ENCODE measurements at places on chromosomes 5 and 9. TPM values are rescaled to one million over a fixed set of nuclear protein-coding genes. Genes with fewer than 3 reads are reported as not detected.

DNA sequence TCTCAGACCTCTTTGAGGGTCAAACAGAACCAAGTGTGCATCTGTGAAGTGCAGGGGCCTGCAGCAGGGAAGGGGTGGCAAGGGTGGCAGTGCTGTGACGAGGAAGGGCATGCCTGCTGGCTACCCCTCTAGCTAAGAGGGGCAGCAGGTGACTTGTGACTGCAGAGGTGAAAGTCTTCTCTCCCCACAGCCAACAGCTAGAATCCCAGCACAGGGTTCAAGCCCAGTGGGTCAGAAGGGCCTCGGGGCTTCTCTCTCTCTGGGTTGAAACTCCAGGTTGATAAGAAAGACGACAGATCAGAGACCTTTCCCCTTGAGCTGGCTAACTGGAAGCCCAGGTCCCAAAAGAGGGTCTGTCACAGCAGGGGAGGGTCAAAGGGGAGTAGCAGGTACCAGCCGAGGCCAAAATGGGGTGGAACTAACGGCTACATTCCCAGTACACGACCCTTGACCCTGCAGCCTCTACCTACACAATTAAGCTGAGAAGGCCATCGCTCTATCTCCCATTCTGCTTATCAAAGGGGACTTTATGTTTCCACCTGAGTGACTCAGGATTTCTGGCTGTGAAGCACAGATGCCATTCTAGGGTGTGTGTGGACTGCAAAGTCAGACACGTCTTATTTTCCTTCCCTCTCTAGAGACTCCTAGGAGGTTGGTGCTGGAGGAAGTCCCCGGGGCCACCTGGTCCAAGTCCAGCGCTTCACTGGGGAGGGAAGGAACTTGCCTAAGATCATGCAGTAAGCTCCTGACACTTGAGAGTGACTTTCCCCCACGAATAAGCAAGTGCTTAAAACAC, 14.6 kb downstream of the ANKS6 start:
- H3K4me3 ChIP-seq = no peak overlapping the region
- no peak for DNase-seq
- H3K4me1 ChIP-seq = no peaks in the 10 kb centered on the region
- no peaks in the 10 kb centered on the region for H3K27me3 ChIP-seq
- peaks cover 9% of the 10 kb centered on the region for H3K36me3 ChIP-seq
- no peak overlapping the region for H3K27ac ChIP-seq

DNA sequence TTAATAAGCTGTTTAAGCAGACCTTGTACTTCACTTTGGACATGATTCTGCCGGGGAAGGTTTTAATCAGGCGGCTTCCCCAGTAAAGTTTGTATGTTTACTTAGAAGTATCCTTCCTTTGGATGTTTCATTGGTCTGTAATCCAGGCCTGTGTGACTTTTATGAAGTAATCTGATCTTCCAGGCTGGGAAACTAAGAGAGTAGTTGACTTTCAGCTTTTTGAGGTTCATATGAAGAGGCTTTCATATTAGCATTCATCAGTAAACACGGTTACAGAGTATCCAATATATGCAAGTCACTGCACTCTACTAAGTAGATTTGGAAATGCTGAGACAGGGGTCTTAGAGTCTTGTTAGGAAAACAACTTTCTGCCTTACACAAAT, 1.1 kb downstream of the DNAJC21 start:
- H3K4me3 ChIP-seq = peak overlapping the region; percentile 86
- peak overlapping the region; percentile 97 for H3K27ac ChIP-seq
- peaks cover 14% of the 10 kb centered on the region for H3K4me1 ChIP-seq
- H3K36me3 ChIP-seq = no peaks in the 10 kb centered on the region
- no peak for DNase-seq
- no peaks in the 10 kb centered on the region for H3K27me3 ChIP-seq

GRCh38 chr9:93218161-93218560, 34.2 kb downstream of the WNK2 start:
- peaks cover 55% of the 10 kb centered on the region for H3K4me1 ChIP-seq
- no peaks in the 10 kb centered on the region for H3K36me3 ChIP-seq
- H3K27me3 ChIP-seq = peaks cover 3% of the 10 kb centered on the region
- no peak overlapping the region for H3K4me3 ChIP-seq

- no peaks in the 10 kb centered on the region for H3K36me3 ChIP-seq
- no peaks in the 10 kb centered on the region for H3K4me1 ChIP-seq
- no peak overlapping the region for H3K4me3 ChIP-seq
- no peak overlapping the region for H3K27ac ChIP-seq
- DNase-seq = no peak
Measured at GRCh38 chr9:87140605-87141109, 193.4 kb upstream of the GAS1 start.

DNA sequence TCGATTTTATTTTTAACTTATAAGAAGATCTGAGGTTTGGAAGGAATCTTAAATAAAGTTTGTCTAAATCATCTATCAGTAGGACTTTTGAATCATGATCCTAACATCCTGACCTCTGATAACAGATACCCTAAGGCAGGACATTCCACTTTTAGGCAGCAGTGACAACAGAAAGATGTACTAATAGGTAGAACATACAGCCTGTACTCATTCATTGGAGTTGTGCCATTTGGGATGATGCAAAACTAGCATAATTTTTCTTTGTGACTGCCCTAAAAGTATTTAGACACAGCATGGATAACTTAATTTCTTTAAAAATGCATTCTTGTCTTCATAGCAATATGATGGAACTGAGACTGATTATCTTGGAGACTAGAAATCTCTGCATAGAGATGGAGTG, 39.7 kb downstream of the CDC42SE2 start:
- H3K27ac ChIP-seq = no peak overlapping the region
- no peak overlapping the region for H3K4me3 ChIP-seq
- H3K4me1 ChIP-seq = no peaks in the 10 kb centered on the region
- H3K27me3 ChIP-seq = no peaks in the 10 kb centered on the region
- DNase-seq = no peak

DNA sequence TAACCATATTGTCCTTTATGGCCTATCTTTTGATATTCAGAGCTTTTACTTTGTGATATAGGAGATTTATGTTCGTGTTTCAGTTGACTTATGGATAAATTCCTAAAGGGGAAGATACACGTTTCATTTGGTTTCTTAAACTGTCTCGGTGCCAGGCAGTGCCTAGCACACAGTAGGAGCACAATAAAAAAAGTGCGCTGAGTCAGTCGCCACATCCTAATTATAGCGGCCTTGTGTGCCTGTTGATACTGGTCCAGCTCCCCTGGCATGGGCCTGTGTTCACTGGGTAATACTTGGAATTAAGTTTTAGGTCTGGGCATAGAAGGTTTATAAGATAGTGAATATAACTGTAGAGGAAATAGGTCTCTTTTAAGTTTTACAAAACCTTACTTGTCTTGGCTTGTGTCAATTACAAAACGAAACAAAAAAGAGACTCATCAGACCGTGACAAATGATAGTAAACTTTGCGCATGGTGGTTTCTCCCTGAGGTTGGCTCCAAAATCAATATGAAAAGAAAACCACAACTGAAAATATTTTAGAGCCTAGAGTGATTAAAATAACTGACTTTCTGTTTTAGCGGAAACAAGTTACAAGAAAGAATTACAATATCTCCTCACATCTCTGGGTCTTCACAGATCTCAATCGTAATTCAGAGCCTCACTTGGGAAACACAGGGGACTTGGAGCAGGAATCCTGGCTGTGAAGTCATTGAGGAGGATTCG, 84.8 kb downstream of the MVB12B start:
- no peaks in the 10 kb centered on the region for H3K36me3 ChIP-seq
- peak overlapping the region; percentile 56 for H3K27ac ChIP-seq
- H3K4me1 ChIP-seq = peaks cover 26% of the 10 kb centered on the region

DNA sequence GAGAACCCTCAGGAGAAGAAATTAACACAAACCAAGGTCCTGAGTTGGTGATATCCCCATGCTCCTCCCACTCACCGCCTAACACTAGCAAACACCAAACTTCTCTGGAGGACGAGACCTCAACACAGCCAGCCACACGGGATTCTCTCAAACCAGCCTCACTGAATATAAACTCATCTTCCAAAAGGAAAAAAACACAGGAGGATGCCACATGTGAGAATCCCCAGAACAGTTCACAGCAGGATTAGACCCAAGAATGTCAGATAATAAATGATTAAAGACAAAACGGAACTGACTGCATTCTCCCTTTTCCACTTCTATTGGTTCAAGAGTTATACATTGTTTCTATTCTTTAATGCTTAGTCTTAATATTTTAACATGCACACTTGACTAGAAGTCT, 89.2 kb downstream of the LPAR1 start:
- no peaks in the 10 kb centered on the region for H3K36me3 ChIP-seq
- no peak overlapping the region for H3K27ac ChIP-seq
- no peaks in the 10 kb centered on the region for H3K4me1 ChIP-seq
- H3K27me3 ChIP-seq = no peaks in the 10 kb centered on the region
- no peak for DNase-seq

Gene PROB1
- 12.2 TPM for polyA plus RNA-seq

Data from heart right ventricle (tissue), 16 donors.